Esophagus squamous epithelium (tissue), 5 donors: ENCODE measurements at places on chromosomes 7 and 10.

DNA sequence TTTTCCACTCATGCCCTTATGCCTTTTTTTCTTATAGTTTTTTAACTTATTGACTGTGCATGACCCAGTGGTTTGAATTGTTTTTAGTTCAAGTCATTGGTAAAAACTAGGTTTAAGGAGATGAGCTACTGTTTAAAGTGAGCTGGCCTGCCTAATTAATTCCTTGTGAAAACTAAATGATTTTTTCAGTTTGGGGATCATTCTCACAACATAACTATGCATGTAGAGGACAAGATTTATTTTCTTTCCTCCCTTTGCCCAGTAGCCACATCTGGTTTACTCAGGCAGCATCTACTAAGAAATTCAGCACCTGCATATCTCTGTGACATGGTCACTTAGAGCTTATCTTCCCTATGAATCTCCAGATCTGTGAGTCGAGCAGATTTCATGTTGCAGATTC is 1.7 kb downstream of the ADO start:
- DNase-seq, result no peak

- DNase-seq, result no peak
Measured at GRCh38 chr7:66557214-66558200, 71.2 kb upstream of the KCTD7 start.

DNA sequence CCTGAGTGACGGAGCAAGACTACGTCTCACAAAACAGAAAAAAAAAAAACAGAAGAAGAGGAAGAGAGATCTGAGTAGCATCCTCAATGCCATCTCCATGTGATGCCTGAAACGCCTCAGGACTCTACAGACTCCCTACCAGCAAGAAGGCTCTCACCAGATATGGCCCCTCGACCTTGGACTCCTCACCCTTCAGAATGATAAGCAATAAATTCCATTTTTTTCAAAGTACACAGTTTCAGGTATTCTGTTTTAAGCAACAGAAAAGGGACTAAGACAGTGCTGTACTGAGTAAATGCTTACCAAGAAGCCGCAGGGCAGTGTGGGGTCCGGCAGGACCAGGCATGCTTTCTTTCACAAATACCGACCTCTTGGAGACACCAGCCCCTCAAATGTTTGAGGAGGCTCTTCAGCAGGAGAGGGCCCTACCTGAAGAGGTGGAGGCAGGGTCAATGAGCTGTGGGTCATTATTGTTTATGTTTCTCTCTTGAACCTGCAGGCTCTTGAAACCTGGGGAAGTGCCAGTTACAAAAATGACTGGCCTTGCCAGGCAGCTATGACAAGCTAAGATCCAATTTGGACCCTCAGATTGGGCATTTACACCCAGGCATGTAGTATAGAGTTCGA is 204.1 kb upstream of the LYZL1 start:
- no peak for DNase-seq

- no peak for DNase-seq
Measured at GRCh38 chr10:78269060-78269459, 235.4 kb downstream of the RPS24 start.

DNA sequence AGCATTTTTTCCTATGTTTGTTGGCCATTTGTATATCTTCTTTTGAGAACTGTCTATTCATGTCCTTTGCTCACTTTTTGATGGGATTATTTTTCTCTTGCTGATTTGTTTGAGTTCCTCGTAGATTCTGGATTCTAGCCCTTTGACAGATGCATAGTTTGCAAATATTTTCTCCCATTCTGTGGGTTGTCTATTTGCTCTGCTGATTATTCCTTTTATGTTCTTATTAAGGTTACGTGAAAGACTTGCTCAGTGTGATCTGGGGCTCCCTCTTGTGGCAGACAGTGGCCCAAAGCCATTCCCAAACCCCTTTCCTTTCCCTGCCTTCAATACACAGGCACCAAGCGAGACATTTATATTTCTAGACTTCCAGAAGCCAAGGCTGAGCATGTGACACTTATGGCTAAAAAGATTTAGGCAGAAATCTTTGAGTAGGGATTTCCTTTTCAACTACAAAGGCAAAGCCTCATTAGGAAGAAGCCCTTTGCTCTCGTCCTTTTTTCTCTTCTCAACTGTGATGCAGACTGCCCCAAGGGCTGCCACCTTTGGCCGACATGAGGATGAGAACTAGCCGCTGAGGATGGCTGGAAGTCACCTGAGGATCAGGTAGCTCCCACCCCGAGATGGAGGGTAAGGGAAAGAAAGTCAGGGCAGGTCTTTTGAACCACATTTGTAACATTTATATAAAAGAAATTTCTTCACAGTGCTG is 23.6 kb downstream of the ST8SIA6 start:
- no peak for DNase-seq

DNA sequence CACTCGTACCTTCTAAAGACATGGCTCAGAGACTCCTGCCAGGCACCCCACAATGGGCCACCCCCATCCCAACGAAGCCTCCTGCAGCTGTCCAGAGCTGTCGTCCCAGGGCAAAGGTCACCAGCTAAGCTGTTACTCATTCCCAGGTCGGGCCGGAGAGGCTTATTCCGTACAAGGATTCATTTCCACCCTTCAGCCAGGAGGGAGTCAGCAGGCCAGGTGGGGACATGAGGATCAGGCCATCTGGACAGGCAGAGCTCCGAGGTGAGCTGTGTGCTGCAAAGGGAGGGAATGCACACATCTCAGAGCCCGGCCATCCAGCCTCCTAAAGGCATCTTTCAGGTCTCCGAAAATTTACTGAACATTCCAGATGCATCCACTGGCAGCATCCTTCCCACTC is 63.9 kb upstream of the NANOS1 start:
- DNase-seq, result no peak
